Activated CD4-positive, alpha-beta T cell treated with anti-CD3 and anti-CD28 coated beads for 1 hour (primary cell): ENCODE measurements at places on chromosomes 5 and 9.

GRCh38 chr9:89502038-89502601 is 4.2 kb upstream of the SEMA4D start:
- DNase-seq: no peak

- DNase-seq: no peak
These were observed 948.9 kb upstream of the ARRDC3 start for GRCh38 chr5:92332039-92332438.

- DNase-seq: no peak
These were observed 52.1 kb downstream of the PPARGC1B start for GRCh38 chr5:149782018-149782894.

- DNase-seq: no peak
These were observed 22.2 kb downstream of the ELL2 start for GRCh38 chr5:95939465-95939864.

- no peak for DNase-seq
These were observed 39.6 kb downstream of the WNK2 start for GRCh38 chr9:93223260-93224180.

DNA sequence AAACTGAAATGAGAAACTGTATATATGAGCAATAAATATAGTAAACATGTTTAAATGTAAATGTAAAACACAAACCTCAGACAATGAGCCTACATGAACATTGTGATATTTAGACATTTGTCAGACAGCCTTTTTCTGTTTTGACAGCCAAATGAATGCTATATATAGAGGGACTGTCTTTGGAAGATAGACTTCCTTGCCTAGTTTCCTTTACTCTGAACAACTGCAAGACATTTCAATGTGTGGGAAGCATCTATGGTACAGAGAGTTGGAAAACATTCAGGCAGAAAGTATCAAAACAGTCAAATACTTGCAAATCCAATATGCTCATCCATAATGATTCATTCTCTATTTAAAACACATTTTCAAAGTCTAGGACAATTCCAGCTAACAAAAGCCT is 31.7 kb upstream of the TUSC1 start:
- no peak for DNase-seq

- no peak for DNase-seq
These were observed 71.5 kb downstream of the DOCK8 start for GRCh38 chr9:286071-286740.
